SK-MEL-5 (cell line): ENCODE measurements at places on chromosomes 2 and 18. TPM values are rescaled to one million over a fixed set of nuclear protein-coding genes. Genes with fewer than 3 reads are reported as not detected.

DNA sequence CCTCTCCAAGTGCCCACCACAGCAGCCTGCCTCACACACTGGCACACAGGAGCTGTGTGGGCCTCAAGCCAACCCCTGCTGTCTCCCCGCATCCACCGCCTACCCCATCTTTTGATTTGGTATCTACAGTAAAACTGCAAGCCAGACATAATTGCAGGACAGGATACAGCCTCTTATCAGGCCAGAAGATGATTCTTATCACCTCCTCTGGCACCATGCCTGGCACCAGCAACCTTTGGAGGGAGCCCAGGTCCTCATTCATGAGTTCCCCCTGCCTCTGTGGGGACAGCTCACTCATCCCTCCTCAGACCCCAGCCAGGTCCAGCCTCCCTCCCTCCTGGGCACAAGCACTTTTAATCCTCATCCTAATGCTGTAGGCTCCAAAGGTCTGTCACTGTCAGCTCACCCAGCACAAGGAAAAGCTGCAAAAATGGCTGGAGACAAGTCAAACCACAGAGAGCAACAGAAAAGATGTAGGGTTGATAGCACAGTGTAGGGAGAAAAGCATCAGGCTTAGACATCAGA is 9.7 kb downstream of the RAB11FIP5 start:
- DNase-seq: no peak

GRCh38 chr2:127106457-127106990 is 430 bp downstream of the BIN1 start:
- DNase-seq: no peak

MFSD2B gene
- total RNA-seq: not detected in 2 replicates

GPR39 gene
- total RNA-seq: 0.32 TPM in 1 of 2 replicates, not detected in the other

- no peak for DNase-seq
Observed at GRCh38 chr2:12083713-12084419, 337.4 kb downstream of the LPIN1 start.

DNA sequence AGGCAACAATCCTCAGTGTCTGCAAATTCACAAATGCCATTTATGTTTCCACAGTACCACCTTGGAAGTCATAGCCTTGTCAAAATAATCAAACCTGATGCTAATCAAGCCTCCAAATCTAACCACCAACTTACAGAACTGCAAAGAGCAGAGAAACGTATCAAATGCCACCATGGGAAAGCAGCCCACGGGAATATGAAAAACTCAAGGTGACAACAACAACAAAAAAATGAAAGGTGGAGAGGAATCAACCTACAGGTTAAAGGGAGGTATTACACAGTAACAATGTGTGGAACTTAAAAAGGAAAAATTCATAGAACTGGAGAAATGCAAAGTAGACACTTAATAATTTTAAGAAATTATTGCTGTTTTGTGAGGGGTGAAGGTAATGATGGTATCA is 46.7 kb downstream of the CD226 start:
- DNase-seq: no peak

MEIS1 gene
- total RNA-seq: 6.4 and 7.2 TPM in 2 replicates

DNA sequence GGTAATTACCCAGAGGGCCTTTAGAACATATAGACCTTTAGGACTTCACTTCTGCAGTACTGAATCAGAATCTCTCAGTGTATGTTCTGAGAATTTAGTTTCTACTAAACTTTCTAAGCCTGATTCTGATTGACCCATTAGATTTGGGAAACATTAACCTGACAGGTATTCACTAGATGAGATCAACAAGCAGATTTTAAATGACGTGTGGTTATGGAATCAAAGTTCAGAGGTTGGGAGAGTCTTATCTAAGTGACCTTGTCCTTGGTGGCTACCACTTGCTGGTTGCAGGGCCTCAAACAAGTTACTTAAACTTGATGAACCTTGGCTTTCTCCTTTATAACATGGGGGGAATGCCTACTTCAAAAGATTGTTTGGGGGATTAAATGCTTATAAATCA is 198.7 kb downstream of the PDE11A start:
- no peak for DNase-seq

DNA sequence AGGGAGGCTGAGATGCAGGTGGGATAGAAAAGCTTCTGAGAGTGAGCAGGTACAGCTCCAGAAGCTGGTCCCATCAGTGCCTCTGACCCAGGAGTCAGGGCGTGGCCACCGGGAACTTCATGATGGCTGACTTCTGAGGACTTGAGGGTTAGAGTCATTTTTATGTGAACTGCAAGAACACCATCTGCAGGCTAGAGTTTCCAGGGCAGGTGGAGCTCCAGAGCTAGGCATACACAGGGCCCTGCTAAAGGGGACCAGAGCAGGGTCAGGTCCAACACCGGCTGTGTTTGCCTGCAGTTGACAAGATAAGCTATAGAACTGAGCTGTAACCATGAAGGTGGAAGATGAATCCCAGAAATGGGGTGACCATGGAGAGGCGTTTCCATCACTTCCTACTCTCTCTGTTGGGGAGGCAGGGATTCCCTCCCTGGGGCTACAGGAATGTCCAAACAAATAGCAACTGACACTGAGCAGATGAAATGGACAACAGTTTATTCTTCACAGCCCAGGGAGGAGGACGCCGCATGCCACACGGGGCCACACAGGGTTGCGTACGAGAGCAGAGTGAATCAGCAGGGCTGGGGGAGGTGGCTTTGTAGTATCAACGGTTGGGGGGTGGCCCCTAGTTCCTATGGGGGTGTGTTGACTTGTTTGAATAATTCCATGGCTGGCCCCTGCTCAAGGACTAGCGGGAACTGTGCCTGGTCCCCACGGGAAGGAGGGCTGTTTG is 77.6 kb upstream of the ZNF516 start:
- peak; percentile 8 for DNase-seq

PDE1A gene
- 0.19 TPM in 1 of 2 replicates, not detected in the other for total RNA-seq

TBR1 gene
- total RNA-seq: not detected in 2 replicates

SERPINB3 gene
- total RNA-seq: not detected in 2 replicates

HOXD3 gene
- 4.9 and 5.5 TPM in 2 replicates for total RNA-seq

DNA sequence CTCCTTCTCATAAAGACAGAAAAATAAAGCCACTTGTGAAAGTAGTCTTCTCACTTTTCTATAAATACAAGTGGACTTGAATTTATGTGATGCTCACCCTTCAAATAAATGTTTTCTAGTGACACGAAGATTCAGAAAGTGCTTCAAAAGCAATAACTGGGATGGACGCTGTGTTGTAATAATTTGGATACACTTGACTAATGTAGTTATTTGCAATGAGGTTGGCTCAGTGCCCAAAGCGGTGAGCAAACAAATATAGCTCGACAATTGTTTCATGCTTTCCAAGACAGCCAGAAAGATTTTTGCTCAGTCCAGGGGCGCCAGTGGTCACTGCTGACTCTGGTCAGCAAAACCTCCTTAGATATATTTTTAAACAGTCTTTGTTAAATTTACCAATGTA is 278.6 kb upstream of the KLHL14 start:
- no peak for DNase-seq

CTNNA2 gene
- total RNA-seq: 7.2 and 10.2 TPM in 2 replicates

GRCh38 chr2:164625378-164625971 is 4.2 kb upstream of the GRB14 start:
- no peak for DNase-seq

DNA sequence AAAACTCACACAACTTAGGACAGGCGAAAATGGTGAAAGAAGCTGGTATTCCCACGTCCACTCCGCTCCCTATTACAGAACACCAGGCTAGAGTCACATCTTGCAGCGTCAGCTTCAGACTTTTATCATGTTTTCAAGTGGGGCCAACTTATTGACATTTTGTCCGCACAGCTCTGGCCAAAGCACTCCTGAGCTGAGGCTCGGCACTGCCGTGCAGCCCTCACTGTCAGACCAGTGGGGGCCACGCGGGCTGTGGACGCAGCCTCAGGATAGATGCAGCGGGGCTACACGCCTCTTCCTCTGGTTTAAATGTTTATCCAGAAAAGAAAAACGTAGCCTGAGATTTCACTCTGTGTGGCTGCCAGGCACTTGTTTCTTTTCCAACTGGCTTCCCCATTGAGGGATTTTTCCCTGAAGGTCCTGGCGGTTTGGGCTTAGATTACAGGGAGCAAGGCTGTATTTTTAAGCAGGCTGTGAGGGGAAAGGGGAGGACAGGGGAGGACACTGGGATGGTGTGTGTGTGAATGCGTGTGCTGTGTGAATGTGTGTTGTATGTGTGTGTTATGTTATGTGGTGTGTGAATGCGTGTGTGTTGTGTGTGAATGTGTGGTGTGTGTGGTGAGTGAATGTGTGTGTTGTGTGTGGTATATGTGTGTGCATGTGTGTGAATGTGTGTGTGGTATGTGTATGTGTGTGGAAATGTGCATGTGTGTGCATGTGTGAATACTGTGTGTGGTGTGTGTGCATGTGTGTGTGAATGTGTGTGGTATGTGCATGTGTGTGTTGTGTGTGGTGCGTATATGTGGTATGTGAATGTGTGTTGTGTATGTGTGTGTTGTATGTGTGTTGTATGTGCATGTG is 267.6 kb downstream of the DCDC2C start:
- DNase-seq: no peak

DNA sequence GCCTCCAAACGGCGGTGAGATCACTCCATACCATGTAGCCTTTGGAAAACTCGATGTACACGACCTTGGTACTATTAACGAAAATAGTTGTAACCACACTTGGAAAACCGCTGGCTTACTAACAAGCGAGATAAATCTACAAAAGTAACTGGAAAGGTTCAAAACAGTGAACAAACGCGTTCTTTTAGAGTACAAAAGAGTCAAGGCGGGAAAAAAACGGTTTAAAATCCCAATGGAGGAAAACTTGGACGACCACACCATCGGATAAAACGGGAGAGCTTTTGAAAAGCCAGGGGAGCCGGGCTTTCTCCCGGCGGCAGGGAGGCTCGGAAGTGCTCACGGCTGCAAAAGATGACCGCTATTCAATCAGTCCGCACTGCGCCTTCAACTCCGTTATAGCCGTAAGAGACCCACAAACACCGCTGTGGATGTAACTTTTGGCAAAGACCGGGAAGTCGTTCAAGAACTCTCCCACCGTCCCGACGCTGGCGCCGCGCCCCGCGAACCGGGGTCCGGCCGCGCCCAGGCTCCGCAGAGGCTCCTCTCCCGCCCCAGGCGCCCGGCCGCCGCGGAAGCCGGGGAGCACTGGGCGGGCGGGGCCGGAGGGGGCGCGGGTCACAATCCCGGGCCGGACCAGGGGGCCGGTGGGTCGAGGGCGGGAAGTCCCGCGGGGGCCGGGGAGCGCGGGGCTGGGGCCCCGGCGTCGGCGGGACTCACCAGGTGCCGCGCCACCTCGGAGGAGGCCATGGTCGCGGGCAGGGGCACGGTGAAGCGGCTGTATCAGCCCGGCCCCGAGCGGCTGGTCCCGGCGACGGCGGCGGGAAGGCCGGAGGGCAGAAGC is 465 bp downstream of the SEPTIN10 start:
- peak; percentile 50 for DNase-seq

LOXL3 gene
- total RNA-seq: 29.6 and 30.4 TPM in 2 replicates

GRCh38 chr2:118269408-118270051 is 181.3 kb downstream of the INSIG2 start:
- peak; percentile 32 for DNase-seq

KRTCAP3 gene
- not detected in 2 replicates for total RNA-seq

GRB14 gene
- total RNA-seq: 4.1 and 4.5 TPM in 2 replicates

DNA sequence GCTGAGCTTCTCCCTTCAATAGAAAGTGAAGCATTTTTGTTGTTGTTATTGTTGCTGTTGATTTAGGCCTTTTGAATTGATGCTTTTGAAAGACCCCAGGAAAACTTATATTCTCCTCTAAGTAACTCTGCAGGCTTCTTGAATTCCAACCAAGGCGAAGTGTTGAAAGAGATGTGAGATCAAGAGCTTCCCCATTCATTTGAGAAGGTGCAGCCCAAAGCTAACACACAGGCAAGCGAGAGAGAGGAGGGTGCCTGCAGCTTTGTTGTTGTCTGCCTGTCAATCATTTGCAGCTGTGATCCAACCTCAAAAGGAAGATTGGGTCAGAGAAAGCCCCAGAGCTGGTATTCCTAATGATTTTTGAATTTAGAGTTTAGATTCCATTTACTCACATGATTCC is 963.6 kb upstream of the CNTNAP5 start:
- no peak for DNase-seq

DNA sequence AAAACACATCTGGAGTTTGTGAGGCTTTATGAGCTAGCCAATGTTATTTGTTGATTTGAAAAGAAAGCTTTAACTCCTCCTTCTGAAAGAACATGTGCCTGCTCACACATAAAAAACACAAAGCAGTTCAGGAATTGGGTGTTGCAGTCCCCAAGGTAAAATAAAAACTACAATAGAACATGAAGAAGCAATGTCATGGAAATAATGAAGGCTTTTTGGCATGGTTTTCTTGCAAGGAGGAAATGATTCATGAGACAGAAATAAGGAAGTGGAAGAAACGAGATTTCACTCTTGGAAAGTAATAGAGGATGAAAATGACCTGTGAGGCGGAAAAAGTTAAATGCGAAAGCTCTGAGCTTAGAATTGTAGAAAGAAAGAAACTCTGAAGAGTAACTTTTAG is 81.1 kb downstream of the TRIB2 start:
- DNase-seq: no peak

- DNase-seq: no peak
Observed at GRCh38 chr2:158204741-158205165, 103.1 kb downstream of the UPP2 start.

- DNase-seq: peak; percentile 78
Observed at GRCh38 chr18:63192885-63193349, 126.7 kb downstream of the BCL2 start.

DNA sequence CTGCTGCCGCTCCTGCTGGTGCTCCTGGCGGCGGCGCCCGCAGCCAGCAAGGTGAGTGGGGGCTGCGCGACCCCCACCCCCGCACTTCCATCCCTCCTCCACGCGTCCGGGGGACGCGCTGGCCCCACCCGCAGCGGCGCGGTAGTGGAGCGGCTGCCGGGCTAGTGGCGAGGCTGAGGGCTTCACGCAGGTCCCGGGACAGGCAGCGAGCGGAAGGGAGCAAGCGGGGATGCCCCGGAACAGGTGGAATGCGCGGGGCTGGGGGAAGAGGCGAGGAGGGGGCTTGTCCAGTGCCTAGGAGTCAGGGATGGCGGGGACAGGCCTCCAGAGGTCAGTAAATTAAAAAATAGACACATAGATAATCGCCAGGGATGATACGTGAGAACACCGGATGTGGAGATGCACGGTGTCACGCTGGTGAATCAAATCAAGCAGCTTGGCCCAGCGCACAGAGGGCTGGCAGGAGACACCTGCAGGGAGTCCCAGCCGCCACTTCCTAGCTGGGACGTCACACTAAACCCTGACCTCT is 403 bp downstream of the COL4A3 start:
- DNase-seq: no peak

DNA sequence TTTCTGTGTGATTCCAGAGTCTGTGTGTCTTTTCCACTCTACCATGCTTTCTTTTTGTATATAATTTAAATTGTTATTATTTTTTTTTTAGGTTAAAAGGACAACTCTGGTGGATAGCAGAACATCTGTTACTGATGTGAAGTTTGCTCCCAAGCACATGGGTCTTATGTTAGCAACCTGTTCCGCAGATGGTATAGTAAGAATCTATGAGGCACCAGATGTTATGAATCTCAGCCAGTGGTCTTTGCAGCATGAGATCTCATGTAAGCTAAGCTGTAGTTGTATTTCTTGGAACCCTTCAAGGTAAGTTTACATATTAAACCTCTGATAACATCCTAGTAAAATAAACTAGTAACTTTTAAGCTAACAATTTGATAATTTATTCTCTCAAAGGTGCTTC is 15.3 kb downstream of the SEH1L start:
- DNase-seq: no peak
